Activated T-helper 1 cell treated with anti-CD3 and anti-CD28 coated beads, Interleukin-2, amount 50 U/mL, for 16 hours (primary cell): ENCODE measurements at places on chromosomes 13 and 19.

GRCh38 chr13:20442798-20443381 is 82.8 kb downstream of the CRYL1 start:
- no peak for DNase-seq

DNA sequence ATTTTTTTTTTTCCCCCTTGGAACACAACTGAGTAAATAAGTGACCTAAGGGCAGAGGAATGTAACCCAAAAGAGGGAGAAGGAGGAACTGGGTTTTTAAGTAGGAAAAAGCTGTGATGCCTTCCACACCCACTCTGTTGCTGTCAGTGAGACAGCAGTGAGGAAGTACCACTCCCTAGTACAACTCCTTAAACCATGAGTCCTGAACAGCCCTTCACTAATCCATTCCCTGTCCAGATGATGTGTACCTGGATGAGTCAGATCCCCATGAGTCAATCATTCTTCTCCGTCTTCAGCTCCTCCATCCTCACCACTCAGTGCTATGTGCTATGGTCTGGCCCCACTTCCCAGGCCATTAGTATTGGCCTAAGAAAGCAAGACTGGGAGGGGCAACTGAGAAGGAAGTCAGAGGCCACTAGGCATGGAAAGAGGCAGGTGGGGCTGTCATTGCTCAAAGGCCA is 12.9 kb upstream of the CXCL17 start:
- DNase-seq, result no peak

DNA sequence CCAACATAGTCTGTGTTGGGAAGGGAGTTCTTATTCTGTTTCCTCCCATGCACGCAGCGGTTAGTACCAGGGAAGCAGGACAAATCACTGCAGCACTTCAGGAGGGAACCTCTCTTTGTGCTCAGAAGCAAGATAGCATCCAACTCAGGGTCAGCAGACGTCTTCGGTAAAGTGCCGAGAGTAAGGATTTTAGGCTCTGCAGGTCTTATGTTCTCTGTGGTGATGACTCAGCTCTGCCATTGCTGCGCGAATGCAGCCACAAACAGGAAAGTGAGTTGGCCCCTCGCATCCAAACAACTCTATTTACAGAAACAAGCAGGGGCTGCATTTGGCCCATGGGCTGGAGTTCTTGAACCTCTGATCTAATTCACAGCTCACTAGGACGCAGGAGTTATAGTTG is 122.1 kb upstream of the SPATA13 start:
- no peak for DNase-seq

- no peak for DNase-seq
Observed at GRCh38 chr13:108494991-108495645, 134.3 kb upstream of the MYO16 start.

DNA sequence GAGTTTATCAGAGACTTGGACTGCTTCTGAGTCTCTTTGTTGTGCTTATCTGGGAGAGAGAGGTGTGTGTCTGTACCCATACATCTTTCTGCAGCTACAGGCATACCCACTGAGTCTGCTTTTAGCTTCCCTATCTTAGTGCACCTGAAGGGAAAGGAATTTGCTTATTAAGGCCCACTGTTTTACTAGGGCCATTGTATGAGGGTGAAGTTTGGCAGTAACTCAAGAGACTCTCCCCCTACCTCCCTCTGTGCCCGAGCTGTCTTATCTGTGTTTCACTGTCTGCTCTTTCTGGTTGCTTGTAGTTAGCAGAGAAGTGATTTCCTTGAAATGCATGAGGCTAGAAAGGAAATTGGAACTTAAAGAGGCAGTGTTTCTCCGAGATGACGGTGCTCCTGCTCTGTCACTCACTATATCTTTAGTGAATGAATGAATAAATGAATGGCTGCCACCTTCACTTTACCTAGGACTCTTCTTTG is 678 bp upstream of the CD33 start:
- DNase-seq, result no peak

- DNase-seq, result no peak
Observed at GRCh38 chr13:113145496-113145895, 13.0 kb upstream of the PROZ start.

GRCh38 chr13:41648314-41648935 is 191.1 kb downstream of the RGCC start:
- no peak for DNase-seq

DNA sequence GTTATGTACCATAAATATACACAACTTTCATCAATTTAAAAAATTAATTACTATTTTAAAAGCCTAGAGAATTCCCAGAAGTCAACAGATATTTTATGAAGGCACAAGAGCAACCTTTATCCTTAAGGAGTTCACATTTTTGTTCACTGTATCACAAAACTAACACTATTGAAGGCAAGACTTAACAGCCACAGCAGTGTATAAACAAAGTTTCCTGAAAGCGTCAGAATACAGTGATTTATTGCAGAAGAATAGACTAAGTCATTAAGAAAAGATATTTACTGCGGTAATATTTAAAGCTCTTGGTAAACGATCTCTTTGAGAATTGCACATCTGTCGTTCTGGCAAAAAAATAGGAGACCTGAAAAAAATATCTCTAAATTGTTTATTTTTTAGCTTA is 419.3 kb upstream of the NBEA start:
- no peak for DNase-seq

DNA sequence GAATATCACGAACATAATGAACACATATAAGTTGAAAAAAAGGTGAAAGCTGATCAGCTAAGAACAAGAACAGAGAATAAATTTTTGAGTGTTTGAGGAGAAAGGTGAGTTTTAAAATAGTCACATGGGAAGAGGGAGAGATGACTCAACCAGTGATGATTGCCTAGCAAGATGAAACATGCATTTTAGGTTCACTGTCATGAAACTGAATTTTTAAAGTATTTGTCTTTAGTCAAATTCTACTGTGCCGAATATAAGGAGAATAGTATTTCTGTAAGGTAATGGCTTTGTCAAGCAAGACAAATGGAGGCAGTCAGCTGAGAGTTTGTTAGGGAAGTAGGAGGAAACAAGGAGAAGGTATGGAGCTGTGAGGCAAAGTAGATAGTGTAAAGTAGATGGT is 2557.4 kb downstream of the PCDH9 start:
- no peak for DNase-seq

DNA sequence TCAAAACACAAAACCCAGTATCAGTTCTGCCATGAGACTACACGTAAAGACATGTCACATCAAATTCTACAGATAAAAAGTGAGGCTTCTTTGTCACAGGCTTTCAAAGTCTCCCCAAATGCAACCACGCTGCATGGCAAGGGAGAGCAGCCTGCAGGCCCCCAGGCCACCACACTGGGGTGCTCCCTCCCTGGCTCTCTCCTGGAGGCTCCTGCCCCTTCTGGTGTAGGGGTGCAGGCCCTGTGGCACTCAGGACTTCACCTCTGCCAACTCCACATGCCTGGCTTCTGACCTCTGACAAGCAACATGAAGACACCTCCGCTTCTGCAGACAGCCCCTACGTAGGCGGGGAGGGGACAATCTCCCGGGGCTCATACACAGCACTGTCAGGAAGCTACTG is 14.3 kb downstream of the AKAP8 start:
- no peak for DNase-seq

GRCh38 chr13:20221772-20222171 is 10.3 kb downstream of the GJB6 start:
- no peak for DNase-seq

DNA sequence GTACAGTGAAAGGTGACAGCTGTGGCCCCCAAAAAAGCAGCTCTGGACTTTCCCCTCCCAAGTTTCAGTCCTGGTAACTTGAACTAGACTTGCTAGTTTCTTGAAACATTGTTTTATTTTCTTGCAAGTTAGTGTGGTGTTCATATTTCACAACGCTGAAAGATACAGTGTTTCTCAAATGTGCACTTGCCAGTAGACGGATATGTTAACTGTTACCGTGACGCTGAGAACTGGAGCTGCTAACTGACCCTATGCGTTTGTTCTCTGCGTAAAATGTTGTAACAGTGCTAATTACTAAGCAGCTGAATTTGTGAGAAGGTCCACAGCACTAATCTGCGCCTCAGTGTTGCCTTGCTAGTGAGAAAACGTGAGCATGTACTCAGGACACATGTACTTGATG is 79.6 kb downstream of the GGACT start:
- no peak for DNase-seq

- no peak for DNase-seq
Observed at GRCh38 chr19:50167314-50167721, 4.2 kb upstream of the IZUMO2 start.

- DNase-seq, result no peak
Observed at GRCh38 chr13:46667687-46668281, 114.8 kb downstream of the LRCH1 start.

DNA sequence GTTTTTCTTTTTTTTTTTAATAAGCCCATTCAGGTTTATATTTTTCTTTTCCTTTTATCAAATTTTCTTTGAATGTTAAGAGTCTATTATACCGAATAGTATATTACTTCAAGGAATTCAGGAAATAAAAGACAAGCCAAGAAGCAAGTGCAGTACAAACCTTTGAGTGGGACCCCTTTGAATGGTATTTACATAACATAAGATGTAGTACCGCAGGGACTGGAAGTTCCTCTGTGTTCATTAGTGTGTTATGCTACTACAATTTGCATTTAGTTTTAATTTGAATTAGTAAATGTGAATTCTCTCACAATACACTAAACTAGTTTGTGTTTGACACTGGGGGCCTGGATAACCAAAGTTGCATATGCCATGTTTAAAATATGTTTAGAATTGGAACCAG is 339.5 kb downstream of the DCT start:
- no peak for DNase-seq

DNA sequence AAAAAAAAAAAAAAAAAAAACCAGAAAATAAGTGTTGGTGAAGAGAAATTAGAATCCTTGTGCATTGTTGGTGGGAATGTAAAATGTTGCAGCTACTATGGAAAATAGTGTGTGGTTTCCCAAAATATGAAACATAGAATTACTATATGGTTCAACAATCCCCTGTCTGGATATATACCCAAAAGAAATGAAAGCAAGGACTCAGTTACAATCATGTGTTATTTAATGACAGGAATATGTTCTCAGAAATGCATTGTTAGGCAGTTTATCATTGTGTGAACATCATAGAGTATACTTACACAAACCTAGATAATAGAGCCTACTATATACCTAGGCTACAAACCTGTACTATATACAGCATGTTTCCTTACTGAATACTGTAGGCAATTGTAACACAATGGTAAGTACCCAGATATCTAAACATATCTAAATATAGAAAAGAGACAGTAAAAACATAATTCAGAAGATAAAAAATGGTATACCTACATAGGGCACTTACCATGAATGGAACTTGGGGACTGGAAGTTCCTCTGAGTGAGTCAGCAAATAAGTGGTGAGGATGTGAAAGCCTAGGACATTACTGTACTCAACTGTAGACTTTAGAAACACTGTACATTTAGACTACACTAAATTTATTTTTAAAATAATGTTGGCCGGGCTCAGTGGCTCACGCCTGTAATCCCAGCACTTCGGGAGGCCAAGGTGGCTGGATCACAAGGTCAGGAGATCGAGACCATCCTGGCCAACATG is 25.7 kb upstream of the SLC7A1 start:
- DNase-seq, result no peak

GRCh38 chr13:79485014-79485811 is 4.3 kb downstream of the NDFIP2 start:
- DNase-seq, result no peak

- DNase-seq, result no peak
Observed at GRCh38 chr19:8334458-8335342, 8.4 kb downstream of the KANK3 start.

GRCh38 chr13:24149246-24150032 is 11.1 kb upstream of the SPATA13 start:
- DNase-seq, result no peak

DNA sequence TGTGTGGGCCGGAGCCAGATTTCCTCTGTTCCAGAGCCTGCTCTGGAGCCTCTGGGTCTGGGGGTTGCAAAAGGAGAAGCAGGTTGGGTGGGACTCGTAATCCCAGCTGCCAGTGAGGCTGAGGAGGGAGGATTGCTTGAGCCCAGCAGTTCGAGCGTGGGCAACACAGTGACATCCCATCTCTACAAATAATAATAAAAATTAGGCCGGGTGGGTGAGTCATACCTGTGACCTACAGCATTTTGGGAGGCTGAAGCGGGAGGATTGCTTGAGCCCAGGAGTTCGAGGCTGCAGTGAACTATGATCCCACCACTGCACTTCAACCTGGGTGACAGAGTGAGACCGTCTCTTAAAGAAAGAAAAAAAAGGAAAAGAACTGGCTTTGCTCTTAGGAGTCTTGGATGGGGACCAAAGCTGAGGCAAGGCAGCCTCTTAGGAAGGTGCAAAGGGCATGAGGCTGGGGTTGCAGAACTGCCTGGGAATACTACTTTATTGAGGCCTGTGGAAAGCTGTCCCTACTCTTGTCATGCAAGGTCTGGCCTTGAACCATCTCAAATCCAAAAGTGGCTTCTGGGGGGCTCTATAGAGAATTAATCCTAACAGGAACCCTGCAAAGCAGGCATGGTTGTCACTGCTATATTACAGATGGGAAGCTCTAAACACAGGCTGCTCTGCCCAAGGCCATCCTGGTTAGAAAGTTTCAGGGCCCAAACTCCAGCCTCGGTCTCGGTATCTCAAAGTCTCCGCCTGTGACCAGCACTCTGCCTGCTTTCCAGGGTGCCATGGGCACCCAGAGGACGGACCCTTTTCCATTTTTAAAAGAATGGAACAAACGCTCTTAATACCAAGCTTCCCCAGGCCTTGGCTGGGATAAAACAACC is 880 bp upstream of the C19orf12 start:
- DNase-seq, result no peak

- DNase-seq, result no peak
Observed at GRCh38 chr13:47426126-47426849, 529.4 kb upstream of the HTR2A start.

DNA sequence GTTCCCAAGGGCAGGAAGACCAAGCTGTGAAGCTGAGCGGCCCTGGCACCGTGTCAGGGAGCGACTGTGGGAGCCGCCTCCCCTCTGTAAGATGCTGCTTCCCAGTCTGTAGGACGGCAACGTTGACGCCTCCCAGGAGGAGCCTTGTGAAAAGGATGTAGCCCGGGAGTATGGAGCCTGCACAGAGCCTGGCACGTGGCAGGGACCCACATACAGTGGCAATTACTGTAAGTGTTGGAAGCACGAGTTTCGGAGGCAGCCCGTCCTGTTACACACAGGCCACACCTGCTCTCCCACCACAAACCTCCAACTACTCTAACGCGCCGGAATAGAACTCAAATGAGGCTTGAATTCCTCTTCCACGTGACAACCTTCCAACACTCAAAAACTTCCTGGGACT is 6.6 kb downstream of the RAB20 start:
- no peak for DNase-seq
